SW 1271 (cell line): ENCODE measurements at places on chromosomes 6 and 20.

DNA sequence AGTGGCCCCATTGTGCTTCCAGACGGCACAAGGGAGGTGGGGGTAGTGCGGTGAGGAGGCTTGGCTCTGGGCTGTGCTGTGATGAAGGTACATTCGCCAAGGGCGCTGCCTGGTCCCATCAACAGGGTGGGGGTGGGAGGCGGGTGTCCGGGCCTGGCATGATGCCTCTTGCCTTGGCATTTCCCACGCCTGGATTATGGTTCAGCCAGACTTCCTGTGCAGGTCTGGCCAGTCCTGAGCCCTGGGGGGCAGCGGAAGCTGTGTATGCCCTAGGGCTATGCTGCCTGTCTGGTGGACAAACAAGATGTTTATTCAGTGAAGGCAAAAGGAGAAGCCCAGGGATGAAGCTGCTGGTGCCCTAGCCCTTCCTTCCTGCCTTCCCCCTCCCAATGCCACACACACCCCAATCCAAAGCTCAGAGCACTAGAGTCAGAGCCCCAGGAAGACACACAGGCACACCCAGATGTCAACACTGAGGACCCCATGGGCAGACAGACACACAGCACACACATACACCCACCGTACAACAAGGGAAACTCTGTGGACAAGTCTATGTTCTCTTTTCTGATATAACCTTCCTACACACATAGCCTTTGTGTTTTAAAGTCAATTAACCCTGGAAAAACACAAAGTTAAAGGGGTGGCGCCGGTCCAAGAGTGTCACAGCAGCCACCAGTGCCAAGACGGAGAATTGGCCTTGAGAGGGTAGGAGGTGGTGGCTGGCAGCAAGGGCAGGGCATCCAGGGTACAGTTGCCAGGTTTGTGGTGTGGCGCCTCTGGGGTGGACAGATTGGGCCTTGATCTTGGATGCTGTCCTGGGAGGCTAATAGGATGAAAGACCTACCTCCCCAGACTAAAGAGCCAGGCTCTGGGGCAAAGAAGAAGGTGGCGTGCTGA lies 54.7 kb upstream of the SAYSD1 start:
- no peak for DNase-seq

GRCh38 chr6:85015396-85015990 lies 251.1 kb upstream of the TBX18 start:
- DNase-seq, result no peak

GRCh38 chr6:129345890-129346289 lies 364.1 kb downstream of the ARHGAP18 start:
- DNase-seq, result no peak

GRCh38 chr6:20712011-20712410 lies 177.8 kb downstream of the CDKAL1 start:
- DNase-seq, result no peak

- no peak for DNase-seq
Measured at GRCh38 chr6:118744261-118744941, 93.0 kb upstream of the CEP85L start.

GRCh38 chr6:51474022-51474975 lies 613.1 kb downstream of the PKHD1 start:
- DNase-seq, result no peak

DNA sequence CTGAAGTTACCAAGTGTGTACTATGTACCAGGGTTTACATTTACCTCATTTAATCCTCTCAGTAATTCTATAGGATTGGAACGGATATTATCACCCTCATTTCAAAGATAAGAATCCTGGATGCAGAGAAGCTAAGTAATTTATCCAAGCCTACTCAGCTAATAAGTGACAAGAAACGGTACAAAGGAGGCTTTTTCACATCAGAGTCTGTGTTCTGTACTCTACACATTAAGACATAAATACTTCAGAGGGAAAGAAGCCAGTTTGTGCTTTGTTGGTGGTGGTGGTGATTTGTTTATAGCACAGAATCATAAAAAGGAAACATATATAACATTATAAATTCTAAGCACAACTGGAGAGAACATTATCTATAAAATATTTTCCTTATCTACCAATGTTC lies 88.3 kb upstream of the HMGCLL1 start:
- no peak for DNase-seq

- no peak for DNase-seq
Measured at GRCh38 chr6:157061770-157062594, 261.3 kb downstream of the TMEM242 start.

GRCh38 chr20:15637950-15638754 lies 935.1 kb downstream of the KIF16B start:
- DNase-seq, result no peak

DNA sequence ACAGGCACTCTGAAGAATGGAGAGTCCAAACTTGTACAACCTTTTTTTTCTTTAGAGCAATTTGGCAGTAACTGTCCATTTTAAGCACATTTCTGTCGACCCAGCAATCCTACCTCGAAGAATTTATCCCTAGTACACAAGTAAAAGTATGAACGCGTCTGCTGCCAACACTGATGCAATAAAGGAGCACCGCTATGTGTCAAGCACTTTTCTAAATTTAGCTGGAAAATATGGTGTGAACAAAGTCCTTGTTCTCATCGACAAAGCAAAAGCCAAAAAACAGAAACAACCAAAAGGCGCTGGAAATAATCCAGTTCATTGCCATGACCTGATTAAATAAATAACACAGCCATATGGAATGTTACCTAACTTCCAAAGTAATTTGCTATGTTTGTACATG lies 1.1 kb downstream of the DPM1 start:
- no peak for DNase-seq

DNA sequence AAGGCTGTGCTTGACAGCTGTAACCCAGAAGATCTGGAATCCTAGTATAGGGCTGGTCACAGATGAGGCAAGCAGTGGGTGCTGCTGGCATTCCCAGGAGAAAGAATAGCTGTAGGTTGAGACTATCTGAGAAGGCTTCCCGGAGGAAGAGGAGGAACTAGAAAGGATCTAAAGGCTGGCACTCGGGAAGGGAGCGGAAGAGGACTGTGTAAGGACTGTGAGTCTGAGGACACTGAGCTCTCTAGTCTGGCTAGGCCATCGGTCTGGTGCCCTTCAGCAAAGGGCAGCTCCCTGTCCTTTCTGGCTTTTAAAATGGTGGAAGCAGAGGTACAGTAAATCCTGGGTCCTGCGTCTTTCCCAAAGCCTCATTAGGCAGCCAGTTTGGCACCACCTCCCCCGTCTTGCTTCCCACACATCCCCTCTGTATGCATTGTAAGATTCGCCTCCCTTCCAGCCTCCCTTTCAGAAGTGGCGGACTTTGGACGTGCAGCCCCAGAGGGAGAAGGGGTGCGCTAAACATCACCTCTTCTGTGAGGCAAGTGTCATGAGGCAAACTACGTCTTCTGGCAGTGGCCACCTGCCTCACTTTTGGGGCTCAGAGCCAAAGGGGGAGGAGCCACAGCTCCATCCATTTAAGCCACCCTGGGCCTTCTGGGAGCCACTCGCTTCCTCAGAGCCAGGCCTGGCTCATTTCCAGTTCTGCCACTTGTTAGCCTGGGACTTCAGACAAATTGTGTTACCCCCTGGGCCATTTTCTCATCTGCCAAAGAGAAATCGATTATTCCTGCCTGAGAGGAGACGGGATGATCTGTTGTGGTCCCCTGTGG lies 8.6 kb downstream of the SNPH start:
- DNase-seq, result no peak

DNA sequence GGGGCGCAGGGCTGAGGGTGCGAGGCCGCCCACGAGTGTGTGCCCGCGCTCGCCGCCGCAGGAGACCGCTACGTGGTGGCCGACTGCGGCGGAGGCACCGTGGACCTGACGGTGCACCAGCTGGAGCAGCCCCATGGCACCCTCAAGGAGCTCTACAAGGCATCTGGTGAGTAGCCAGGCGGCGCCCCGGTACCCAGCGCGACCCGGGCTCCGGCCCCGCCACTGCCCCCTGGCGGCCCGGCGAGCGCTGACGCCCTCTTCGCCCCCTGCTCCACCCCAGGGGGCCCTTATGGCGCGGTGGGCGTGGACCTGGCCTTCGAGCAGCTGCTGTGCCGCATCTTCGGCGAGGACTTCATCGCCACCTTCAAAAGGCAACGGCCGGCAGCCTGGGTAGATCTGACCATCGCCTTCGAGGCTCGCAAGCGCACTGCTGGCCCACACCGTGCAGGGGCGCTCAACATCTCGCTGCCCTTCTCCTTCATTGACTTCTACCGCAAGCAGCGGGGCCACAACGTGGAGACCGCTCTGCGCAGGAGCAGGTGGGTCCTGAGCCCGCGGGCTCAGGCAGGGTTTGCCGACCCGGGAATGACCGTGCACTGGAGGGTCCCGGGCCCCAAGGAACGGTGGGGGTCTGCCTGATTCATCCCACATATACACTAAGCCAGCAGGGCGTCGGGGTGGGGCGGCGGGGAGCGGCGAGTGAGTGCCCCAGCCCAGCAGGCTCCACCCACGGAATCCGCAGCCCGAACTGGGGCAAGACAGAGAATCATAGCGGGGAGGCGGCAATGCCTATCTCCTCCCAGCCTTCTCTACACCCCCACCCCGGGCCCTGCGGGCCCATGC lies 17.4 kb downstream of the HSPA12B start:
- peak; percentile 27 for DNase-seq

DNA sequence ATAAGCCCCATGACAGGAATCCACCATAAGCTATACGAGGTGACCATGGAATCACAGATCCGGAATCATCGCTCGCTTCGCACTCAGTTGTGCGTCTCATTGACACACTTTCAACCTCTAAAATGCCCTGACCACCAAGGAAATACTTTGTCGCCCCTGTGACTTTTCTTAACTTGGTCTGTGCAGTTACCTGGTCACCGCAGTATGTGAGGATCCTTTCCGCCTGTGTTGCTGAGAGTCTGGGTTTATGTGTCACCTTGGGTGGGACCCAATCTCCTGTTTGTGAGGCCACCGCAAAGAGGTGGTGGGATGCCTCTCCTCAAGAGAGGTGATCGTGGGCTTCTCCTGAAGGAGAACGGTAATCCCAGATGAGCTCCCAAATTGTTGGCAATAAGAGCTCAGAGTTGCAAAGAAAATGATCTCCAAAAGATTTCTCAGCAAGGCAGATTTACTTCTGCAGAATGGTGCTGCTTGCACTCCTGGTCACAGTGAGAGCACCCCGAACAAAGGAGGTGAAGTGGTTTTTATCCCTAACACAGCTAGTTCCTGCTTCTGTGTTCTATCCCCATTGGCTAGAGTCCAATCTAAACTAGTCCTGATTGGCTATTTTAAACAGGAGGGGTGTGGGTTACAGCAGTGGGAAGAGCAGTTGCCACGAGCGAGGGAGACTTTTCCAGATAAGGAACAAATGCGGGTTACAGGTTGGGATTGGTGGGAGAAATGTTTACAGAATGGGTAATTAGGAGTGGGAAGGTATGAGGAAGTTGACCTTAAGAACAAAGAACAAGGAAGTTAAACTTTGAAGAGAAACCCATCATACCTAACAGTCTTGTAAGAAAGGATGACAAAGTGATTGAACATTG lies 9.1 kb upstream of the ZNFX1 start:
- DNase-seq, result no peak

- DNase-seq, result no peak
Measured at GRCh38 chr20:9149087-9149486, 80.2 kb downstream of the PLCB4 start.

DNA sequence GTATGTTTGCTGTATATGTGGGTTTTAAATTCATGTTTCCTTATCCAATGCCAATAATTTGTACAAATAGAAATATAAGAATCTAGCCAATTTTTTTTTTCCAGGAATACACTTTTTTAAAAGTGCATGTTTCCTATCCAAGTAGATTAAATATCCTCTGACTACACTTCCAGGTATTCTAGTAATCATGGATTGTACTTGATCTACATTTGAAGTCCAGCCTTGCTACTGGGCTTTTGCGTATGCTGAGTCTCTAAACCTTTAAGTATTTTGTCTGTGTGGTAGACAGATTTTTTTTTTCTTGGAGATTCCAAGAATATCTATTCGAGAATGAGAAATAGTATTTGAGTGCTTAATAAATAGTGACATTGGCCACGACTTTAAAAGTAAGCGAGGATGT lies 188.3 kb downstream of the SASH1 start:
- DNase-seq, result no peak

DNA sequence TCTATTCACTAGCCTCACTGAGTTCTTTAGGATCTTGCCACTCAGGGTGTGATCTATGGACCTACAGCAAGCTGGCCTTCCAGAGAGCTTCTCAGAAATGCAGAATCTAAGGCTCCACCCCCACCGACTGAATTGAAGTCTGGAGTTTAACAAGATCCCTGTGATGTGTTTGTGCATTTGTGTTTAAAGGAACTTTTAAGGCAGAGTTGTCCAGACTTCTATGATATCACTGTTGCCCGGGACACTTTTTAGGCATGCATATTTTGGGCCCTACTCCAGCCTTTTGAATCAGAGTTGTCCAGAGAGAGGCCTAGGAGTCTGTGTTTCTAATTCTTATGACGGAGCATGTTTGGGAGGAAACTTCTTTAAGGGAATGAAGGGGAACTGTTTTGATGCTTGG lies 232.3 kb downstream of the QKI start:
- DNase-seq, result no peak

GRCh38 chr6:153031335-153031955 lies 28.9 kb upstream of the MTRF1L start:
- DNase-seq, result no peak

- DNase-seq, result peak; percentile 56
Measured at GRCh38 chr20:32521780-32522525, 63.2 kb downstream of the NOL4L start.

GRCh38 chr6:155882527-155883333 lies 427.1 kb upstream of the NOX3 start:
- no peak for DNase-seq

- DNase-seq, result no peak
Measured at GRCh38 chr20:46377518-46377917, 28.9 kb downstream of the ELMO2 start.

DNA sequence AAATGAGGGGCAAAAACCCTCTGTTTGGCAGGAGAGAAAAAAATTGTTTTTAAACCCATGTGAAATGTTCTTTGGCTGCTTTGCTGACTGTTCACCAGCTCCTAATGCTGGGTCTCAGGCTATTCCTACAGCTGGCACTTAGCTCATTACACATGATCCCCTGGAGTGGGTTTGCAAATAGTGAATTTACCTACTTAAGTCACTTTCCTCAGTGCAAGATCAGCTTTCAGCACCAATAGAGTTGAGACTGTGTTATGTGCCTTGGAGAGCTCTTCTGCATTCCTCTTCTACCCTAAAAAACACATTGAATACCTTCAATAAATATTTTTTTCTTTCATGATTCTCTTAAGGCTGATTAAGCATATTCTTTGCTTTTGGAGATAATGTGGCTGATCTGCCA lies 58.4 kb upstream of the PRDM1 start:
- no peak for DNase-seq

- DNase-seq, result no peak
Measured at GRCh38 chr6:46790355-46790874, 2.8 kb upstream of the MEP1A start.

- no peak for DNase-seq
Measured at GRCh38 chr6:83844170-83844569, 9.0 kb upstream of the RIPPLY2 start.
